ENCODE measurements at places on chromosomes 4 and X.

- no peak for DNase-seq
Observed at GRCh38 chrX:25025615-25026014, 9.8 kb upstream of the ARX start.

- no peak for DNase-seq
Observed at GRCh38 chr4:157804986-157805385, 367.8 kb downstream of the GASK1B start.

DNA sequence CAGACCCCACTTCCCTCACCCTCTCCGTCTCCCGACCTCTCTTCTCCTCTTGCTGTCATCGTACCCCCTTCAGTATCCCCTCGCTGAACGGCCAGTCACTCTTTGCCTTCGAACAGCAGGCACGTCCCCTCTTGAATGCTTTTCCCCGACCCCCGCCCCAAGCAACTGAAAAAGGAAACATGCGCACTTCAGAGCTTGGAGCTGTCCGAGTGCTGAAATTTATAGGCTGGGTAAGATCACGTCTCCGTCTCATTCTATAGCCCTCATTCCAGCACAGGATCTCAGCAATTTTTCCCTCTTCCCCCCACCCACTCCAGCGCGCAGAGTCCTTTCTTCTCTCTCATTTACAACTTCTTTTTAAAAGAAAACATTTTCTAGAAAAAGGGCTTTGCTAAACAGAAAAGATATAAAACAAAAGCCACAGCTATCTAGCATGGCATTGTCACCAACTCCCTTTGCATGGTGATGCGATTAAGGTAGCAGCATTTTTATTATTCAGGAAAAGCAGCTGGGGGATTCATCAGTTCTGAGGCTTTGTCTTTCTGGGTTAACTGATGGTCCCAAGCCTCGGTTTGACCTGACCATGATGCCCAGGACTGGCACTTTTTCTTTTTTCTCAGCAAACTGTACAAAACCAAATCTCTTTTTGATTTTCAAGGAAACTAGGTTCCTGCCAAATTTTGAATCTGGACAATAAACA is at the start of gene GLRA2:
Gene GLRA2 (plus strand): TSS at position 247 of the 700 bp plus-strand sequence. CDS start 522 bp downstream, outside the sequence.
- DNase-seq = no peak

DNA sequence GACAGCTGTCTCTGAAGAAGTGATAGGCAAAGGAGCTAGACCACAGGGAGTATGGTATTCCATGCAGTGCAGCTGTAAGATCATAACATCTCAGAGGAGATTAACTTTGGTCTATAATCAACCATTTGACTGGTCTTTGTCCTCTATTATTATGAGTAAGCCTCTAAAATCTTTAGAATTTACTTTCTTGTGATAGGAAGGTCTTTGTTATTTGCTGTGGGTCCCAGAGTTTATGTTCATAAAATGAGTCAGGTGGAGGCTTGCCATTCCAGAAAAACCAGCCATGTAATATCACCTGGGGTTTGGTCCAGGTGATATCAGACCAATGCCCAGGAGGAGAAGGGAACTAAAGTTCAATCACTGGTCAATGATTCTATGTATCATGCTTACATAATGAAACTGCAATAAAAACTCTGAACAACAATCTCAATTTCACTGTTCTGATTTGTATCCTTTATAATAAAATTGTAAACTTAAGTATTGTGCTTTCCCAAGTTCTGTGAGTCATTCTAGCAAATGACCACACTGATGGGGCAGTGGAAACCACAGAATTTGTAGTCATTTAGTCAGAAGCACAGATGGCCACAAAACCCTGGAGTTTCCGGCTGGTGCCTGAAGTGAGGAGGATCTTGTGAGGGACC is 239.6 kb upstream of the TRAM1L1 start:
- no peak for DNase-seq

GRCh38 chr4:4603592-4603991 is 61.7 kb upstream of the STX18 start:
- no peak for DNase-seq
